ENCODE measurements at places on chromosomes 2 and 18. TPM values are rescaled to one million over a fixed set of nuclear protein-coding genes. Genes with fewer than 3 reads are reported as not detected.

GPR155 gene
- 14.7 TPM for total RNA-seq

DNA sequence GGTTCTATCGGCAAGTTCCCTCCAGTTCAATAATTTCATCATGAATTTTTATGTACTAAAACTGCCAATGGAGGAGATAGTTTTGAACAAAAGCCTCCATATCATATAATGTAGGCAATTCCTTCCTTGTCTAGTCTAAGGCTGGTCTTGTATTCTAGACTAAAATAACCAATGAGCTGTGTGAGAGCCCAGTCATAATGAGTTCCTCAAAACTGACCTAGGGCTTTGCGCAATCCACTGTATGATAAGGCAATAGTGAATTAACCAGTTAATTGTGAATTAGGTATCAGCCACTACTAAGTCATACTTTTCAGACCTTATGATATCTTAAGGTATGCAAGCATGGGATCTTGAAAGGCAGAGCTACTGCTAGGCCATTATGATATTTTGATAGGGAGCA lies 7.6 kb upstream of the UXS1 start:
- no peak for DNase-seq

DNA sequence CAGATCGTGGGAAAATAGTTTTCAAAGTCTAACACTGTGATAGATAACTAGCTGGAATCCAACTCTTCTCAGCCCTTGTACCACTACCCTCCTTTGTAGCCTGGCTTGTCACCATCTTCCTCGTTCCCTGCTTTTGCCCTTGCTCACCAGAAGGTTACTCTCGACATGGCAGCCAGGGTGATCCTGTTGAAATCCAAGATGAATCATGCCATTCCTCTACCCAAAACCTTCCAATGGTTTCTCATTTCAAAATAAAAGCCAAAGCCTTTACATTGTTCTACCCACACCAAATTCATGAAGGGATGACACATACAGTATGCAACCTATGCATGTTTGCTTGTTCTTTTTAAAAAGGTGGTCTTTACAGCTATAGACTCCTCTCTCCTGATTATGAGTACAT lies 45.7 kb downstream of the STAT4 start:
- no peak for DNase-seq

GRCh38 chr18:79628416-79629248 lies 51.0 kb upstream of the CTDP1 start:
- no peak for DNase-seq

All from Right ventricle myocardium superior (tissue), 1 donor.